ENCODE measurements at places on chromosomes 1 and 21.

DNA sequence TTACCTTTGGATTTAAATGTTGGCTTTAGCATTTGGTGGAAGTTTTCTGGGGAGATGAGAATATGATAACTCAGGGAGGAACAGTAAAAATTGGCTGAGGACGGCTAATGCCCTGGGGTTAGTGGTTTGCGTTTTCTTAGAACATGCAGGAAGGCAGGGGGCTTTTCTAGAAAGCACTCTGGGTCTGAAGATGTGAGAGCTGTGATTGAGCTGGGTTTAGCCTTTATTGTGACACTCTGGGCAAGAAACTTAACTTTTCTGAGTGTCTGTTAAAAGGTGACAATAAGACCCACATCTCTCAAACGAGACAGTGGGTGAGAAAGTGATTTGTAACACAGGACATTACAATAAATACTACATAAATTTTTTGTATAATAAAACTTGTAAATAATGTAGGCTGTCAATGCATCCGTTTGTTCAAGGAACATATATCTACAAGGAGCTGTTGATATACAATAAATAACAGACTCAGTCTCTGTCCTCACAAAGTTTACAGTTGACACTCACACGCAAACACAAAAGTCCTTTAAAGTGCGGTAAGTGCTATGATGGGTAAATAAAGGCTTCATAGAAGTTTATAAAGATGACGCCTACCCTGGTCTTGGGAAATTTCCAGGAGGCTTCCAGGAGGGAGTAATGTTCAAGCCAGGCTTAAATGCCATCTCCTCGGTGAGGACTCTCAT is 49.5 kb upstream of the MRPS6 start:
- no peak for DNase-seq

- DNase-seq, result no peak
Measured at GRCh38 chr21:32819694-32820093, 48.1 kb upstream of the PAXBP1 start.

DNA sequence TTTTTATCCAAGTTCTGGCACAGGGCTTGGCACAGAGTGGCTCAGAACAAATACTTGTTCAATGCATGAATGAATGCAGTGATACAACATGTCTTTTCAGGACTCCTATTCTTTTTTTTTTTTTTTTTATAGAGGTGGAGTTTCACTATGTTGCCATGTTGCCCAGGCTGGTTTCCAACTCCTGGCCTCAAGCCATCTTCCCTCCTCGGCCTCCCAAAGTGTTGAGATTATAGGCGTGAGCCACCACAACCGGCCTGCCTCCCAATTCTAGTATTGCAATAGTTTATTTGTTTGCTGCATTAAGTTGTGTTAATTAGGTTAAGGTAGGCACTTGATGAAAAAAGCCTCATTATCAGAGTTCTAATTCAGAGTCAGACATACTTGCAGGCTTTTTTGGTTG is 17.9 kb downstream of the UBE4B start:
- no peak for DNase-seq

DNA sequence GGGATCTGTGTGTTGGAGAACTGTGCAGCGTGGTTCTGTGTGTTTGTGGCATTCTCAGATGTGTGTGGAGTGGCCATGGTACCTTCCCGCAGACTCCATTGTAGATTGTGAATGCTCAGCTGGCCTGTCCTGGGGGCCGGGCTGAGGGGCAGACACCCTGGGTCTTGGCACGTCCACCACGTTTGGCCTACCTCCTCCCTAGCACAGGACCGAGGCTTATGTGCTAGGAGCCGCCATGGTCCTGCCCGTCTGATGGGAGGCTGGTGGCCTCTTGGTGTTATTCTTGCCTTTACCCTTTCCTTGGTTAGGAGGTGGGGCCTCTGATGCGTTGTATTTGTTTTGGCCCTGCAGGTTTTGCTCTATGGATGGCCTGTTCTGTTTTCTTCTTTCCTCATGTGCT is 25.1 kb downstream of the SNAP47 start:
- no peak for DNase-seq

GRCh38 chr1:115975569-115976061 is 698 bp upstream of the SLC22A15 start:
- no peak for DNase-seq

GRCh38 chr1:33349778-33350610 is 29.1 kb upstream of the A3GALT2 start:
- peak; percentile 95 for DNase-seq

DNA sequence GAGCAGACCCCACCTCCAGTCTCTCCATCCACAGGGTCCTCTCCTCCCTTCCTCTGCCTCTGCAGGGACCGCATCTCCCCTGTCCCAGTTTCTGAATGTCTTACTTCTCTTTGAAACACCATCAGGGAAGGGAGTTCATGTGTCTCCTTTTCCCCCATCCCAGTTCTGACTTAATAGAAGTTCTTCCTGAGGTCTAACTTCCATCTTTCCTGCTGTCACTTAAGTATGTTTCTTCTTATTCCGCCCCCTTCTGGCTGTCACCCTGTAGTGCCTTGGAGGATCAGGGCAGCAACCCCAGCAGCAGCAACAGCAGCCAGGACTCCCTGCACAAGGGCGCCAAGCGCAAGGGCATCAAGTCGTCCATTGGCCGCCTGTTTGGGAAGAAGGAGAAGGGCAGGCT is 29.3 kb downstream of the MYOG start:
- no peak for DNase-seq

- DNase-seq, result no peak
Measured at GRCh38 chr1:6588128-6588892, 8.5 kb downstream of the ZBTB48 start.

DNA sequence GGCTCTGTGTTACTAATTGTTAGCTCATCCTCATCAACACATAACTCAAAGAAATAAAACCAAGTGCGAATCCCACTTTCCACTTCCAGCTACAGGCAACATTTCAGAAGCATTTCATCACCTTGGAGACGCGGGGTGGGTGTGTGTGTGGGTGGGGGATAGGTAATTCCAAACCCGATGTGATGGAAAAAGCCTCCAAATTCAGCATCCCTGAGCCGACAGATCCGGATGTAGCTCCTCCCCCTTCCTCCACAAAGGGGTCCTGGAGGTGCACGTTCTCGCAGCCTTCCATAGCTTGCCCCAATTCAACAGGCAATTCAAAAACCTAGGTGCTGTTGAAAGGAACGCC is 486 bp downstream of the HSPA13 start:
- DNase-seq, result peak; percentile 56

- DNase-seq, result peak; percentile 54
Measured at GRCh38 chr1:20184481-20184900, 1.4 kb upstream of the UBXN10 start.

GRCh38 chr1:180270530-180271271 is 40.6 kb downstream of the LHX4 start:
- DNase-seq, result no peak

GRCh38 chr1:28510273-28510969 is 4.6 kb downstream of the RCC1 start:
- DNase-seq, result no peak

DNA sequence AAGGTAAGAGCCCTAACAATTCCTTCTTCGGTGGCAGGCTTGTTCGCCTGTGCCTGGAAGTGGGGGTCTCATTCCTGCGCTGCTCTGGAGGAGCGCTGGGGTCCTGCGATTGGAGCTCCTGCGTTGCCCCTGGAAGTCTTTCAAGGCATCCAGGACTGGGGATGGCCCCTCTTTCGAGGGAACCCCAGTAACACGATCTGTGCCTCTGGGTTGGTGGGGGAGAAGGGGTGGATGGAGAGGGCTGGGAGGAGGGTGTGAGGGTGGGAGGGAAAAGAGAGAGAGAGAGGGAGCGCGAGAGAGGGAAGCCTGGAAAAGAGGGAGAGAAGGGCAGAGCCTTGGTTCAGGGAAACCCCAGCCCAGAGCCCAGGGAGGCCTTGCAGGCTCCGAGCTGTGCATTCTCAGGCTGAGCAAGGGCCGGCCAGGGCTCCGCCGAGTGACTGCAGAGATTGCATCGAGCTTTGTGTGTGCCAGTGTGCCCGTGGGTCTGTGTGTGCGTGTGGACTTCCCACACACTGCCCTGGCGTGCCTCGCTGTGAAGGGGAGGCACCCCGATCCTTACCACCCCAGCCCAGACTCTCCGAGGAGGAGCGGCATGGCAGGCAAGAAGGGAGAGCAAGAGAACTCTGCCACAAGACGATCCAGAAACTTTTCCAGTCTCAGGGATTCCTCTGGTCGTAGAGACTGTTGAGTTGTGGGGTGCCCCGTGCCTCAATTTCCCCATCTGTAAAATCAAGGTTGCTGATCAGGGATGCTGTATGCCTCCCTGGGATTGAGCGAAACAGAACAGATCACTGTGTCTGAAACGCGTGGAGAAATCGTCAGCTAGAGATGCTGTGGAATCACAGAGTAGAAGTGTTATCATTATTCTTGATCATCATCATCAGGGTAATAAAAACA is 619 bp downstream of the BCL9 start:
- peak; percentile 16 for DNase-seq

DNA sequence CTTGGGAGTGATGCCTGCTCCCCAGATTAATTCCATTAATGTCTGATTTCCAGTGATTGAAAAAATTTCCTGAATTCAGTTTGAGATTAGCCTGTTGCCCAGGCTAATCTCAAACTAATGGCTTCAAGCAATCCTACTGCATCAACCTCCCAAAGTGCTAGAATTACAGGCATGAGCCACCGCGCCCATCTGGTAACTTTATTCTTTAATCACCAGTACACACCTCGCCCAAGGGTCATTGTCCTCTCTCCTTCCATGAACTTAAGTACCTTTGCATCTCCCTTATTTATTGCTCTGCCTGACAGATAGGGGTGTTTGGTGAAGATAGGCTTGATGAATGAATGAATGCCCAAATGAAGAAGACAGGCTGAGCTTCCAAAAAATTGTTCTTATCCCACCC is 366.5 kb downstream of the SIPA1L2 start:
- DNase-seq, result no peak

GRCh38 chr1:113247782-113248181 is 142.5 kb upstream of the MAGI3 start:
- no peak for DNase-seq

- DNase-seq, result no peak
Measured at GRCh38 chr1:21032741-21033140, 144.0 kb downstream of the EIF4G3 start.

- DNase-seq, result no peak
Measured at GRCh38 chr1:66809736-66810326, 8.8 kb upstream of the INSL5 start.

GRCh38 chr1:1906185-1907097 is 8.6 kb upstream of the CALML6 start:
- peak; percentile 90 for DNase-seq

GRCh38 chr1:1616045-1616790 is 918 bp downstream of the MIB2 start:
- DNase-seq, result peak; percentile 62

DNA sequence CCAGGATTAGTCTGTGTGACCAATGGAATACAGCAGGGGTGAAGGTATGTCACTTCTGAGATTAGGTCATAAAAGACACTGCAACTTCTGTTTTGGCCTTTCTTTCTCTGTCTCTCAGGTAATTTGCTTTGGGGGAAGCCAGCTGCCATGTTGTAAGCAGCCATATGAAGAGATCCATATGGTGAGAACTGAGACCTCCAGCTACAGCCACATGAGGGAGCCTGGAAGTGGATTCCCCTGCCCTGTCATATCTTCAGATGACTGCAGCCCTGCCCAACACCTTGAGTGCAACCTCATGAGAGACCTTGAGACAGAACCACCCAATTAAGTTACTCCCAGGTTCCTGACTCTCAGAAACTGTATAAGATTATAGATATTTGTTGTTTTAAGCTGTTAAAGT is 70.1 kb upstream of the ESRRG start:
- DNase-seq, result peak; percentile 1

DNA sequence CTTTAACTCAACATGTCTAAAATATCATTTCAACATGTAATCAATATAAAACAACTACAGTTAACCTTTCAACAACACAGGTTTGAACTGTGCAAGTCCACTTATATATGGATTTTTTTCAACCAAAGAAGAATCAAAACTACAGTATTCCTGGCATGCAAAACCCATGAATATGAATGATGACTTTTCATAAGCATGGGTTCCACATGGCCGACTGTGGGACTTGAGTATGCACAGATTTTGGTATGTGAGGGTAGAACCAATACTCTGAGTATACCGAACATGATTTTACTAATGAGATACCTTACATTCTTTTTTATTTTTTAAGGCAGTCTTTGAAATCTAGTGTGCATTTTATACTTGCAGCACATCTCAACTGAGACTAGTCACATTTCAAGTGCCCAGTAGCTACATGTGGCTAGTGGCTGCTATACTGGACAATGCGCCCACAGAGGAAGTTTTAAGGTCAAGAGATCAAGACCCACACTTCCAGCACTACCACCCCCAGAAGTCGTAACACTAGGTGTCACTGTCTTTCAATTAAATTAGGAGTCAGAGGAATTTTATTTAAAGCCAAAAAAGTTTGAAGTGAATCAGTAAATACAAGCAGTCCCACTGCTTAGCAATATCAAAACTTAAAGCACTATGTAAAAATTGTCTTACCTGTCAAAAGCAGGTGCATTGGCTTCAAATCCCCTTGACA is 40.0 kb downstream of the SYNJ1 start:
- peak; percentile 46 for DNase-seq

GRCh38 chr1:162463021-162463420 is 34.6 kb upstream of the UHMK1 start:
- DNase-seq, result no peak

DNA sequence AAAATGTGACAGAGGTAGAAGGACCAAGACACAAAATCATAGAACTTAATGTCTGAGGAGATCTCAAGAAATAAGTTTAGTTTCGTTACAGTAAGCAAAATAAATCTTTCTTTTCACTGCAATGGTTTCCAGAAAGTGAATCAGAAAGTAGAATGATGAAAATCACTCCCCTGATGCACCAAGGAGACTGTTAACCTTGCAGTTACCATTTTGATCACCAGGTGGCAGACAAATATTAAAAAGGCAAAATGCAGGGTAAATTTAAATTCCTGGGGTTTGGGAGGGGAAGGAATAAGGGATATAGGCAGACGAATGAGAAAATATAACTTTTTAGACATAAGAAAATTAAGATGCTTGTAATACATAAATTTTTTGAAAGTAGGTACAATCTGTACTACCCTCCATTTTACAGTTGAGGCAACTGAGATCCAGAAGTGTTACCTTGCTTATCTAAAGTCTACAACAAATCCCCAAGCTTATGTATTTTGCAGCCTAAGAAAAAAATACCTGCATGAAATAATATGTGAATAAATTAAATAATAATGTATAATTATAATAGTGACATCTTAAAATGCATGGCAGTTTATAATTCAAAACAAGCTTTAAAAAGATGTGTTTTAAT is 253.2 kb downstream of the CRB1 start:
- DNase-seq, result peak; percentile 71

DNA sequence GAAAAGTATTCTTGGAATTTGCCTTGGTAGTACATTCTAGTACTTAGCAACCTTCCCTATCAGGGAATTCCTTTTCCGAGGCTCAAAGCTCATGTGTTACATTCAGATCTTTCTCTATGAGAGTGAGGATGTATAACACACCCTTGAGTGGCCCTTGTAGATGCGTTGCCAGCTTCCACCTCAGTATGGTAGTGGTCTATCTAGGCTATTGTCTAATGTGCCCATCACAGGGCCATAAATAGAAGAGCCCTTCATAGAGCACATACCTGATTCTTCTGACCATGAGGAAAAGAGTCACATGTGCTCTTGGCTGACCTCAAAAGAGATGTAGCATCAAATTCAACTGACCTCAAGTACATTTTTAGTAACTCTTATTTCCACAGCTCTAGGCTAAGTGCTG is 14.0 kb upstream of the ZC3H11B start:
- no peak for DNase-seq

GRCh38 chr1:201893431-201893830 is 4.7 kb downstream of the SHISA4 start:
- DNase-seq, result no peak

Measured in hematopoietic multipotent progenitor cell treated with erythropoietin and hydrocortisone succinate and interleukin-3 and kit ligand, for 4 days (in vitro differentiated cells).